Naive thymus-derived CD8-positive, alpha-beta T cell (primary cell): ENCODE measurements at places on chromosomes 2 and 18.

DNA sequence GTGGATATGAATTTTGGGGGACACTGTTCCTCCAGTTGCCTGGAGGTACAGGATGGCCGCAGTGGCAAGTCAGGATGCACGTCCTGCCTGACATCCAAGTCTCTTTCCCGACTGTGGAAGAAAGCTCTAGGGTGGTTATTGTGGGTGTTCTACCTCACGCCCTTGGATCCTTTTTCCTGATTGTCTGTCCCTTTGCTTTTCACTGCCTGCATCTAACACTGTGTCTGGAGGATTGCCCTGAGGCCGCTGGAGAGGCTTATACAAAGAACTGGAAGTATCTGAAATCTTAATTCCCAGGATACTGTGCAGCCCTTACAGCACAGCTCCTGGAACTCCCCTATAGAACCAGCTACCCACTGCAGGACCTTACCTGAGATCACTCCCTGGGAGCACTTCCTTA lies 250.5 kb downstream of the TFCP2L1 start:
- no peak for DNase-seq

GRCh38 chr2:147451902-147452515 lies 392.8 kb upstream of the ACVR2A start:
- DNase-seq, result no peak

- no peak for DNase-seq
Observed at GRCh38 chr2:233354500-233354924, 218 bp downstream of the DGKD start.

DNA sequence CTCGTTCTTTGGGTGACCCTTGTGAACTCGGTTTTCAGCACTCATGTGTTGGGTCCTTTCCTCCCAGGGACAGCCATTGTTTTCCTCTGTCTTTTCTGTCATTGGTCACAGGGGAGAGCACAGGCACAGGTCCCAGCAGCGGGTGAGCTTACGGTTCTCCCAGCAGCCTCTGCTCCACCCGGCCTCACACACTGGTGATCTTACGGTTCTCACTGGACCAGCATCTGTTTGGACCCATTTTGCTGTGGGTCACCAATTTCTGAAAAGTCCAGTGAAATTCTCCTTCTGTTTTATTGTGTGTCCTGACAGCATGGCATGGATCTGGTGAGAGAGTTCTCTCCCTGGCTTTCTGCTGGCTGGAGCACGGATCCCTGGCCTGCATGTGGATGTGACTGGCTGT lies 49.8 kb upstream of the ANKRD62 start:
- no peak for DNase-seq

GRCh38 chr2:15811367-15811766 lies 129.0 kb upstream of the MYCN start:
- DNase-seq, result no peak
